Spinal cord (tissue), 10 donors: ENCODE measurements at places on chromosomes 13 and 19. TPM values are rescaled to one million over a fixed set of nuclear protein-coding genes. Genes with fewer than 3 reads are reported as not detected.

Gene LGALS14
- not detected for total RNA-seq

GRCh38 chr19:43152214-43152613, 34.1 kb downstream of the PSG5 start:
- no peaks in the 10 kb centered on the region for H3K36me3 ChIP-seq
- H3K27ac ChIP-seq = no peak overlapping the region
- DNase-seq = no peak
- no peaks in the 10 kb centered on the region for H3K27me3 ChIP-seq
- H3K4me3 ChIP-seq = no peak overlapping the region

Gene MYO16
- total RNA-seq = 51.7 TPM

Gene PTGIR
- 1.9 TPM for total RNA-seq

- H3K27me3 ChIP-seq = no peaks in the 10 kb centered on the region
- no peaks in the 10 kb centered on the region for H3K36me3 ChIP-seq
- H3K4me1 ChIP-seq = peaks cover 13% of the 10 kb centered on the region
- H3K27ac ChIP-seq = no peak overlapping the region
- DNase-seq = peak; percentile 39
Measured at GRCh38 chr13:95494082-95494681, 58.3 kb upstream of the CLDN10 start.
